ENCODE measurements at places on chromosomes 7 and 10. TPM values are rescaled to one million over a fixed set of nuclear protein-coding genes. Genes with fewer than 3 reads are reported as not detected.

- H3K4me3 ChIP-seq: no peak overlapping the region
- no peak for DNase-seq
- H3K27ac ChIP-seq: no peak overlapping the region
- H3K36me3 ChIP-seq: no peaks in the 10 kb centered on the region
- no peaks in the 10 kb centered on the region for H3K27me3 ChIP-seq
- no peaks in the 10 kb centered on the region for H3K4me1 ChIP-seq
Observed at GRCh38 chr7:64516451-64516850, 46.4 kb downstream of the ZNF680 start.

- no peak overlapping the region for H3K4me3 ChIP-seq
- H3K27ac ChIP-seq: no peak overlapping the region
- no peaks in the 10 kb centered on the region for H3K36me3 ChIP-seq
- H3K27me3 ChIP-seq: no peaks in the 10 kb centered on the region
- no peak for DNase-seq
Observed at GRCh38 chr7:151691449-151691848, 171.8 kb upstream of the RHEB start.

DNA sequence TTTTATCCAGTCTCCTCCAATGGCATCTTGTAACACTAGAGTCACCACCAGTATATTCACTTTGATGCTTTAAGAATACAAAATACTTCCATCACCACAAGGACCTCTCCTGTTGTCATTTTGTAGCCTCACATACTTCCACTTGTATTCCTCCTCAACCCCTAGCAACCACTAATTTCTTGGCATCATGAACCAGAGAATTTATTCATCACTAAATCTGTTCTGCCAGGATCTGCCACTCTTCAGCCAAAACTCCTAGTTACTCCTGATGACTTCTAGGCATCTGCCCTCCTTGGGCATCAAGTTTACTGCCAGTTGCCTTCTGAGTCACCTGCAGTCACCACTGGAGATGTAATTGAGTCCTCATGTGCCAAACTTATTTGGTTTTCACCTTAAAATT lies 906.8 kb downstream of the CNTNAP2 start:
- H3K36me3 ChIP-seq: no peaks in the 10 kb centered on the region
- DNase-seq: no peak
- H3K27me3 ChIP-seq: no peaks in the 10 kb centered on the region
- no peak overlapping the region for H3K27ac ChIP-seq
- no peak overlapping the region for H3K4me3 ChIP-seq
- no peaks in the 10 kb centered on the region for H3K4me1 ChIP-seq

DNA sequence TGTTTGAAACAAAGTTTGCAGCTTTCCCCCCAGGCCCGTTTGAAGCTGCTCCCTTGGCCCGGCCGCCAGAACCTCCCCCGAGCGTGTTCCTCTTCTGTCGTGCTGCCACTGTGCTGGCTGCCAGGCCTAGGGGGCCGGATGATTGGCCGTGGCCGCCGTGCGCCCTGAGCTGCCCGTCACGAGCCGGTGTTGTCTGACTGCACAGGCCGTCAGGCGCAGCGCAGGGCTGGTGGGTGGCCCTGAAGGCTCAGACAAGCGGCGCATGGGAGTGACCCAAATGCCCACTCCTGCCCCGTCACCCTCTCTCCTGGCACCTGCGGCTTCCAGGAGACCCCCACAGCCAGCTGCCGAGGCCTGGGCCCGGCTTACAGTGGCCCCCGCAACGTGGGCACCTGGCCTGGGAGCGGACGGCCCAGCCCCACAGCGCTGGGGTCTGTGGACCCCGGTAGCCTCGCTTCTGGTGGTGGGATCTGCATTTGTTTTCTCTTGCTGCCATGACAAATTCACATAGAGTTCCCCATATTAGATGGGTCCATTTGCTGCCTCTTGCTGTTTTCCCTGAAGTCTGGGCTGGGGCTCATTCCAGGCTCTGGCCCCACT lies 13.1 kb downstream of the JAKMIP3 start:
- no peaks in the 10 kb centered on the region for H3K36me3 ChIP-seq
- H3K4me1 ChIP-seq: no peaks in the 10 kb centered on the region
- no peak for DNase-seq
- H3K27me3 ChIP-seq: no peaks in the 10 kb centered on the region

- H3K27me3 ChIP-seq: no peaks in the 10 kb centered on the region
- H3K36me3 ChIP-seq: no peaks in the 10 kb centered on the region
- H3K4me3 ChIP-seq: no peak overlapping the region
Observed at GRCh38 chr10:75049316-75050148, 61.9 kb upstream of the SAMD8 start.

DNA sequence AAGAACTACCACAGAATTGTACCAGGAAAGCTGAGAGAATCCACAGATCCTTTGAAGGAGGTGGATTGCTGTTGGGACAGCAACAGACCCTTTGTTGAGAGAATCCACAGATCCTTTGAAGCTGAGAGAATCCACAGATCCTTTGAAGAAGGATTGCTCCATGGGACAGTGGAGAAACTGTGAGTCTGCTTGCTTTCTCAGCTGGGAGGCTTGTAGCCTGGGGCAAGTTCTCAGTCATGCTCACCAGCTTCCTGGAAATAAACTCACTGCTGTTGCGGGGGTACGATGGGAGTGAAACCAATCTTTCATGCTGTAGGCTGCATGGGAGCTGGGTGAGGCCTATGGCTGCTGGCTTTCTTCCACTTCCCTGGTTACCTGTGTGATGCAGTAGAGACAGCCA lies 106.3 kb downstream of the C7orf25 start:
- H3K27me3 ChIP-seq: no peaks in the 10 kb centered on the region
- no peak for DNase-seq
- no peak overlapping the region for H3K27ac ChIP-seq
- no peaks in the 10 kb centered on the region for H3K36me3 ChIP-seq

DNA sequence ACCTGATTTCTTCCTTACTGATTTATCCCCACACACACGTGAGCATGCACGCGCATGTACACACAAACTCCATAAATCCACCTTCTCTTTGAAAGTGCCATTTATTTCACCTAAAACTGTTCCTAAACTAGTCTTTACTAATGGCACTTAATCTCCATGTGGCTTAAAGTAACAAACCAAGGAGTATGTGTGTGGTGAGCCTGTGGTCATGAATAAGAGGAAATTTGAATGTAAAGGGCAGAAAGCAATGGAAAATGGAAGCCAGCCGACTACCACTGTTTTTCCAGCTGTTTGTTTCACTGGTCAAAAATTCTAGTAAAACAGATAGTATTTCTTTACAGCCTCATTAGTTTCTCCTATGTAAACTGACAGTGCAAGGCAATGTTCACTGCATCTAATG lies 23.8 kb downstream of the SEMA3C start:
- no peak overlapping the region for H3K27ac ChIP-seq
- no peak for DNase-seq
- no peak overlapping the region for H3K4me3 ChIP-seq
- H3K4me1 ChIP-seq: no peaks in the 10 kb centered on the region
- no peaks in the 10 kb centered on the region for H3K36me3 ChIP-seq

DNA sequence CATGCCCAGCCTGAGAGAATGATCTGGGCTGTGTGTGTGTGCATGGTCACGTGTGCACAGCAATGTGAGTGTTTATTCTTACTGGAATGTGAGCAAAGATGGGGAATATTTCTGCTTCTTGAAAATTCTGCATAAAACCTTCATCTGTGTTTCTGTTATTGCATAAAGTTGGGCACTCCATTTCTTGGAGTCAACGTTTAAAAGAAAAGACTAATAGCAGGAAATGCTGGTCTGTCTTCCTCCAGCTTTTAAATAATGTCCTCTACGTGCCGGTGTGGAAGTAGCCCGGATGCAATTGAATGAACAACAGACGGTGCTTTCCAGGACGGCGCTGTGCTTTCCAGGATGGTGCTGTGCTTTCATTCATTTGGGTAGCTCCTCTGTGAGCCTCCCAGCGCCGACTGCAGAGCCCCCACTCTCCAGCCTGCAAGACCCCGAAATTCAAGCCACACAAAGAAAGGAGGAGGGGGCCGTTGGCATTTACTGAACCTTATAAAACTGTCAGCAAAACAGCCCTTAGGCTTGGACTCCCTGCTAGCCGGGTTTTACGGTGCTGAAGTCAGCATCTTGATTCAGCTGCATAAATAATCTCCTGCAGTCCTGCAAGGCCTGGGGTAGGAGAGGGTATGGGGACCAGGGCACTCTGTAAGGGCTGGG lies 158.2 kb upstream of the PRKCQ start:
- peak; percentile 16 for DNase-seq
- no peak overlapping the region for H3K27ac ChIP-seq
- no peak overlapping the region for H3K4me3 ChIP-seq
- H3K4me1 ChIP-seq: no peaks in the 10 kb centered on the region

DNA sequence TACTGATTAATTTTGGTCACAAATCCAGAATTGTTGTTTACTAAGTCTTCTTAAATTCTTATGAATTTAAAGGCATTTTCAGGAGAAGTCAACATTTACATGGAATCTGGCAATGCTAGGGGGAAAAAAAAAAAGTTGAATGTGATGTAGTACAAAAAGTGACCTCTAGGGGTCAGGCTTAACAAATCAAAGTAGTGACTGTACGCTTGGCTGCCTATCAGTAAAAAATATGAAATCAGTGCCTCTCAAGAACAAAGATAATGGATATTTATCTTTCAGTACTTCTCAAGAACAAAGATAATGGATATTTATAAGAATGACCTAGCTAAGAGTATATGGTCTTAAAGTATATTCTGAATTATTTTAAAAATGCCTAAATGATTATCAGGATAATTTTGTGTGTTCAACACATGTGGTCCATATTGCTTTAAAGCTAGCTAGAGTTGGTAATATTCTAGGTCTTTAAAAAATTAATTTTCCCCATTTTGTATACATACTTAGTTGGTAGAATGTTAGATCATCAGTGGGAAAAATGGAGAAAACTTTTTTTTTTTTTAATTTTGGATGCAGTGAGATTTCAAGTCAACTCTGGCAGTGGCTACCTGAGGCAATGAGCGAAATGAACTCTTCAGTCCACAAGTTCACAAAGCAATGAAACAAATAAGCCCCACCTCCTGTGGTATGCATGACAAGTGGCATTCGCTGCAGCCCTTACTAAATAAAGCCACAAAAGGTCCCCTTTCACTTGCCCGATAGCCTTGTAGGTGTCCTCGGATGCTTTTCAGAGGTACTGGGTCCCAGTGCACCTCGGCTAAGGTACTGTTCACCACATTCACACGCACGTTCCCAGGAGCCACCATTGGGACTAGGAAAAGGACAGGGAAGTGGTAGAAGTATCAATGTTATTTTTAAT lies 51.2 kb upstream of the LAMB4 start:
- no peak for DNase-seq
- H3K27me3 ChIP-seq: no peaks in the 10 kb centered on the region
- H3K36me3 ChIP-seq: no peaks in the 10 kb centered on the region
- no peak overlapping the region for H3K27ac ChIP-seq
- H3K4me1 ChIP-seq: no peaks in the 10 kb centered on the region
- H3K4me3 ChIP-seq: no peak overlapping the region

DNA sequence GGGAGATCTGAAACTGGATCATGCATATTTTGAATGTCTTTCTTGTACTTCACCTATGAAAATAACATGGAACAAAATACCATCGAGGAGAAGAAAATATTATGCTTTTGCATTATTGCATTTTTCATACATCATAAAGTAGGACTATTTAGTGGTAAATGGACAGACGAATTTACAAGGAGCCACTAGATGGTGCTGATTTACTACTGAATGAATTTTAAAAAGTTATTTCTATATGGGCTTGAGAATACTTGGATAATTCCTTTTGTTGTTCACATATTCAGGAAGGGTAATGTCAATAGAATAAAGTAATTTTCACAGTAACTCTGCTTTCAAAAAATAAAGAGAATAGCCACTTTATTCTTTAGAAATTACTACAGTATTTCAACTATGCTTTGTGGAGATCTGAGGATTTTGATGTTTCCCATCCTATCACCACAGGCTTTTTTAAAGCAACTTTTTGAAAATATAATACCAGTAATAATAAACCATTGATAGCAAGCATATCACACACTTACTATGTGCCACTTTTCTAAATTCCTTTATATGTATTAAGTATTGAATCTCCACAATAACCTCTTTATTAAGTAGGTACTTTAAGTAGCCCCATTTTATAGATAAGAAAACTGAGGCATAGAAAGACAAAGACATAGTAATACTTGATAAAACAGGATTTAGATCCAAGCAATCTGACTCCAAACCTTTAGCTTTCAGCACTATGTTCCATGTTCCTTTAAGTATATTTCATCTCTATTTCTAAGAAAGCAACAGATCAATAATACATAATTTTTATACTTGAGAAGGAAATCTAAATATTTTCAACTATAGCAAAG lies 38.6 kb downstream of the NEBL start:
- DNase-seq: no peak
- no peaks in the 10 kb centered on the region for H3K36me3 ChIP-seq
- no peaks in the 10 kb centered on the region for H3K27me3 ChIP-seq
- H3K4me1 ChIP-seq: no peaks in the 10 kb centered on the region
- H3K27ac ChIP-seq: no peak overlapping the region
- no peak overlapping the region for H3K4me3 ChIP-seq

- H3K27ac ChIP-seq: no peak overlapping the region
- H3K36me3 ChIP-seq: no peaks in the 10 kb centered on the region
- no peaks in the 10 kb centered on the region for H3K27me3 ChIP-seq
Observed at GRCh38 chr10:17161775-17162174, 32.2 kb upstream of the CUBN start.

GRCh38 chr10:74662635-74663034 lies 163.8 kb upstream of the KAT6B start:
- DNase-seq: no peak
- no peak overlapping the region for H3K27ac ChIP-seq
- H3K4me3 ChIP-seq: no peak overlapping the region
- peaks cover 4% of the 10 kb centered on the region for H3K4me1 ChIP-seq
- no peaks in the 10 kb centered on the region for H3K36me3 ChIP-seq

- H3K4me1 ChIP-seq: no peaks in the 10 kb centered on the region
- DNase-seq: no peak
Observed at GRCh38 chr7:9962742-9963141, 1010.9 kb upstream of the PHF14 start.

GRCh38 chr7:66013938-66014337 lies 31.9 kb upstream of the GUSB start:
- no peak overlapping the region for H3K4me3 ChIP-seq
- no peaks in the 10 kb centered on the region for H3K27me3 ChIP-seq
- no peak overlapping the region for H3K27ac ChIP-seq
- no peaks in the 10 kb centered on the region for H3K36me3 ChIP-seq
- H3K4me1 ChIP-seq: no peaks in the 10 kb centered on the region
- DNase-seq: peak; percentile 81

GRCh38 chr10:131586958-131587357 lies 275.4 kb upstream of the TCERG1L start:
- no peaks in the 10 kb centered on the region for H3K27me3 ChIP-seq
- DNase-seq: no peak
- H3K4me3 ChIP-seq: no peak overlapping the region
- H3K36me3 ChIP-seq: no peaks in the 10 kb centered on the region
- H3K27ac ChIP-seq: no peak overlapping the region
- no peaks in the 10 kb centered on the region for H3K4me1 ChIP-seq

- no peaks in the 10 kb centered on the region for H3K4me1 ChIP-seq
- H3K27ac ChIP-seq: no peak overlapping the region
- no peaks in the 10 kb centered on the region for H3K27me3 ChIP-seq
- DNase-seq: no peak
- no peaks in the 10 kb centered on the region for H3K36me3 ChIP-seq
Observed at GRCh38 chr7:85682833-85683620, 496.2 kb upstream of the SEMA3D start.

TMEM176B gene
- total RNA-seq: 6.6 TPM

LHFPL3 gene
- total RNA-seq: 0.47 TPM

AEBP1 gene
- total RNA-seq: 74.5 TPM

ERVW-1 gene
- total RNA-seq: 7.5 TPM

GPR15LG gene
- total RNA-seq: not detected

LLCFC1 gene
- total RNA-seq: 14.1 TPM

INSYN2A gene
- 2.0 TPM for total RNA-seq

CHST15 gene
- 11.5 TPM for total RNA-seq

CFAP46 gene
- 67.6 TPM for total RNA-seq

TMEM139 gene
- total RNA-seq: 2.2 TPM

AKR1D1 gene
- 0.87 TPM for total RNA-seq

TPST1 gene
- 40.7 TPM for total RNA-seq

GPRIN2 gene
- total RNA-seq: 4.3 TPM

GPR158 gene
- total RNA-seq: 2.0 TPM

PLAU gene
- total RNA-seq: 0.87 TPM

TMEM225B gene
- total RNA-seq: 62.1 TPM

SCRN1 gene
- total RNA-seq: 78.0 TPM
